ENCODE measurements at places on chromosomes 16 and 17.

- no peak for DNase-seq
Observed at GRCh38 chr16:3771513-3771912, 54.2 kb upstream of the TRAP1 start.

DNA sequence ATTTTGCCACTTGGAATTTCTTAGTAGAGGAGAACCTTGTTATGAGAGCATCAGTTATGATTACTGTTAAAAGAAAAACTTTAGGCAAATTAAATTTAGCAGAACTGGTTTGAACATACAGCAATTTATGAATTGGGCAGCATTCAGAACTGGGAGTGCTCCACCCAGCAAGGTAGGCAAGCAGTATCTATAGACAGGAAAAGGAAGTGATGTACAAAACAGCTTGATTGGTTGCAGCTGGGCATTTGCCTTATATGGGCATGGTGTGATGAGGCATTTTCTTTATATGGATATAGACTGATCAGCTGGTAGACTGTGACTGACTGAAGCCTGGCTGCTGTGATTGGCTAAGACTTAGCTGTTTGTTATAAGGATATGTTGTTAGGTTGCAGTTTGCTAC, 17.6 kb upstream of the CYLD start:
- no peak for DNase-seq

DNA sequence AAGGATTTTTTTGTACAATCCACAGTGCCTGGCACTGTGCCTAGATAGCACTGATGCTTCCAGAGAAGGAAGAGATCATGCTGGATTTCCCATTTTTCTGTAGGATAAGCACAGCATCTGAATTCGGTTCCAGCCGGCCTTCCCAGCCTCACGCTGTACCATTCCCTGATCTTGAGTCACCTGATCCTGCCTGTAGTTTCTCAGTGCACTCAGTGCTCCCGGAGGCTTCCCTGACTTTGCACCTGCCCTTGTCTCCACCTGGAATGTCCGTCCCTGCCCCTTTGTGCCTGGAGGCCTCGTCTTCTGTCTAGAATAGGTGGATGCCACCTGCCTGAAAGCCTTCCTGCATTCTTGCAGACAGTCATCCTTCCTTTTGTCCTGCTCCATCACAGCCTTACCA, 179.9 kb downstream of the CCDC182 start:
- no peak for DNase-seq

- no peak for DNase-seq
Observed at GRCh38 chr16:16147316-16147999, 75.8 kb downstream of the ABCC6 start.

Measured in stimulated activated CD4-positive, alpha-beta T cell treated with anti-CD3 and anti-CD28 coated beads, Interleukin-15, amount 100 ng/mL, for 24 hours (primary cell).